ENCODE measurements at places on chromosomes 4 and X.

DNA sequence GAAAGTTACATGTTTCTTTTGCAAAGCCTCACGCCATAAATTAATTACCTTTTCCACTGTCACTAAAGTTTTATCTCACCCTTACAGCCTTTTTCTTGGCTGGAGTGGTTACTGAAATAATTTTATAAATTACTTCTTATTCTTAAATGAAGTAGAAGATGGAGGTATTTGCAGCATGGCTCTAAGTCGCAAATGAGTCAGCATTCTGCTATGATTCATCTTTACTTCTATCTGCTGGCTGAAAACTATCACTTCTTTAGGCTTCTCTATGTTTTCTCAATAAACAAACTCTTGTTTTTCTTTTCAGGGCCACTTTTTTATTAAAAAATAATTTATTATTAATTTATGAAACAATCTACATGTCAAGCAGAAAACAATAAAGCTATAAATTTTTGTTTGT, 210.2 kb upstream of the GYPA start:
- no peak for DNase-seq

DNA sequence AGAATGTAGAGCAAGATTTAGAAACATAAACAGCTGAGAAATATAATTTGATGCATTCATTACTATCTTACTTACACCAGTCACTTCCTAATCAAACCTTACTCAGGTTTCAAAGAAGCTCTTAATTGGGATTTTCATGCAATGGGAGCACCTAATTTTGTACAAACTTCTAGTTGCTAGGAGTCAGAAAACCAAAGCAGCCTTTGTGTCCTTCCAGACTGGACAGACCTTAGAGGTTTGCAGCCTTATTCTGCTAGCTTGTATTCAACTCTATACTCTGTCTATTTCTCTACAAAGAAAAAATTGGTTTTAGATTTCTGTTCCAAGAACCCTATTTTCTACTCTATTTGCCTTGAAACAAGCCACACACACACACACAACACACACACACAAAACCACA, 19.4 kb downstream of the GABRA2 start:
- no peak for DNase-seq

GRCh38 chr4:30722359-30723200, 2.4 kb downstream of the PCDH7 start:
- DNase-seq = no peak

DNA sequence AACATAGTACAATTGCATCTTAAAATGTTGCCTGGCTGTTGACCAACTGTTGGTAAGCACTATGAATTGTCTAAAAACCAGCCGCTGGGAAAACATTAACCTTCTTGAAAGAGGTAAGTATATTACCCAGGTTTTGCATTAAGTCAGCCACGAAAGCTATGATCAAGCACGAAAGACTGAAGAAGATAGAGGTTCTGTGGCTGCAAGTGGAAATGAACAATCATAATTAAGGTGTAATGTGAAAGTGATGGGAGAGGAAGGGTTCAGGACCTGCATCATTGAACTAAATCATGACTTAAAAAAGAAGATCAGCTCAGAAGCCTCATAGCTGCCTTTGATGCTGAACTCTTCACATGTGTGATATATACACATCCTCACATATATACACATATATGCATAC, 341.0 kb downstream of the NR3C2 start:
- DNase-seq = no peak

DNA sequence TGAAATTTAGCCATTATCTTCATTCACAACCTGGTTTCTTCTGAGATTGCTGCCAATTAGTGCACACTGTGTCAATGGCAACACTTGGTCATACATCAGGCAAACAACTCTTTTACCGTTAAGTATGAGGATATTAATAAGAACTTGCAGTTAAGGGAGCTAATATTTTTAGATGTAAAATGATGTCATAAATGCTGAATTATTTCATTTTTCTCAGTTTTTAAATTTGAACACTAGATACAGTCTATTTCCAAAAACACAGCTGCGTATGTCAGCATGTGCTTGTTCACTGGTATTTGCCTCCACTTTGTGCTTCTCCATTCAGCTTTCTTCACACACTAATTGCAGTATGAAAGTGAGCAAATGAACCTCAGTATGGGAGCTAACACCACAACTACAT, 1.6 kb downstream of the KLHL13 start:
- DNase-seq = no peak

- DNase-seq = peak; percentile 46
Observed at GRCh38 chr4:76430519-76431388, 4.3 kb upstream of the SHROOM3 start.
